SJSA1 (cell line): ENCODE measurements at places on chromosomes 7 and 10. TPM values are rescaled to one million over a fixed set of nuclear protein-coding genes. Genes with fewer than 3 reads are reported as not detected.

CFAP46 gene
- total RNA-seq: 0.21 TPM in 1 of 2 replicates, not detected in the other

DNA sequence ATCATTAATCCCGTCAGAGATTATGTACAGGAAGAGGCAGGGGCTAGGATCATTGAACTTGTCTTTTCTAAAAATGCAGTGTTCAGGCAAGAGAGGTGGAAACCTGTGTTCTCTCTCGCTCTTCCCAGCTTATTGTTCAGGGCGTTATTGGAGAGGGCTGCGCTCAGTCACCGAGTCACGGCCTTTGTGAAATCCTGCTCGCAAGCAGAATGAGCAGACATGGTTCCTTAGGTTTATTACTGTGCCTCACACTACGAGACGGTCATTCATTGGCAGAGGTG, 631 bp upstream of the PRKRIP1 start:
- no peak for DNase-seq

GRCh38 chr10:8235253-8236027, 181.0 kb downstream of the GATA3 start:
- no peak for DNase-seq

FAM149B1 gene
- total RNA-seq: 15.4 and 28.8 TPM in 2 replicates

TMEM26 gene
- not detected in 2 replicates for total RNA-seq

ZSCAN25 gene
- total RNA-seq: 26.9 and 28.3 TPM in 2 replicates

GRCh38 chr10:38007991-38008390, 2.5 kb upstream of the ZNF33A start:
- DNase-seq: no peak

- no peak for DNase-seq
These were observed 128.8 kb downstream of the PTPN20 start for GRCh38 chr10:47040041-47040491.

GRCh38 chr10:75950997-75951589, 519.7 kb downstream of the LRMDA start:
- no peak for DNase-seq
